Neural progenitor cell (in vitro differentiated cells): ENCODE measurements at places on chromosomes 5 and 9. TPM values are rescaled to one million over a fixed set of nuclear protein-coding genes. Genes with fewer than 3 reads are reported as not detected.
A peak's percentile ranks its signal among the peaks of the same experiment; 100 is the strongest.

ANKRD31 gene
- 0.74 and 0.75 TPM in 2 replicates for total RNA-seq

SPZ1 gene
- total RNA-seq, result not detected in 2 replicates

LPAR1 gene
- 30.3 and 36.0 TPM in 2 replicates for total RNA-seq

DNA sequence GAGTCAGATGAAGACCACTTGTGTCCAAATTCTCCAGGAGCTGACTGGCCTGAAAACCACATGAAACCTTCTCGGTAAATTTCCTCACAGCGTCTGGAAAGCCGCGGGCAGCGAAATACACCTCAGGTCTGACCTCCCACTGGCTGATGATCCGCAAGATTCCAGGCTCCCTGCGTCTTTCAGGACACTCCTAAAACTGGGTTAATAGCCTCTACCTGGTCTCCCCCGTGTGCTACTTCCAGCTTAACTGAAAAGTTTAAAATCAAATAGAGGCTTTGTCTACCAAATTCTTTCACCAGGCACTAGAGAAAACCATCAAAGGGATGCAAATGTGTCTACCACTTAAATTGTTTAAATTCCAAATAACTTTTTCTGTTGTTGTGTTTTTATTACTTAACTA is 312.6 kb downstream of the DRD1 start:
- no peak overlapping the region for H3K27ac ChIP-seq
- H3K4me3 ChIP-seq, result no peak overlapping the region
- peaks cover 3% of the 10 kb centered on the region for H3K27me3 ChIP-seq
- no peak for DNase-seq
- no peaks in the 10 kb centered on the region for H3K36me3 ChIP-seq

DNA sequence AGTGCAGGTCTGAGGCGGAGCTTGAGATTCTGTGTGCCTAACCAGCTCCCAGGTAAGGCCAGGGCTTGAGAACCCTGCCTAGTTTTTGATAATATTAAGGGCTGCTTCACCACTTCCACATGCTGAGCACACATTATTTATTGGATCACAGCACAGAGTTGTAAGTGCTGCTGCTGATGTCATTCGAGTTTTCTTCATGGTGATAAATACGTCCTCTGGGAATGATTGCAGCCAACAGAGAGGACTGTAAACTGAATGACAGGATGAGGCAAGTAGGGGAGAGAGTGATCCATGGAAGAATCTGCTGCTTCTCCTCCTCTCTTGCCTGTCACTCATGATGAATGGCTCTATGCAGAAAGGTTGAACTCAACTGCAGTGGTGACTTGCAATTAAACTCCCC is 77.9 kb upstream of the VPS13A start:
- no peaks in the 10 kb centered on the region for H3K36me3 ChIP-seq
- no peak overlapping the region for H3K27ac ChIP-seq
- no peaks in the 10 kb centered on the region for H3K4me1 ChIP-seq

DNA sequence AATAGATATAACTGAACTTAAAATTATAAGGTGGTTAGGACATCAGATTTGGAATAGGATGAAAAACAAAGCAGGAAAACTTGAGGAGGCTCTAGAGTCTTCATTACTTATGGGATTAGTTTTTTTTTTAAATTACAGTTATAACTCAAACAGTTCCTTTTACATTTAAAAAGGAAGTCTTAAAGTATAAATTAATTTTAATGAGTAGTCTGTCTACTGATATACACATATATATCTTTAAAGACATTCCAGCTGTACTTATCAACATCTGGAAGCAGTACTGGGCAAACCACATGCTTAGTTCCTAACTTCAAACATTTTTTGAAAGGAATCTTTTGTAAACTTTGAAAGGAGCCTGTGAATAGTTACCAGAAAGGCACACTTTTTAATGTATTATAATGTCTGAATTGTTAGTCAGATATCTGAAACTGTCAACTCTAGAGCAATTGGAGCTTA is 6.0 kb downstream of the ACTBL2 start:
- H3K27me3 ChIP-seq, result no peaks in the 10 kb centered on the region
- H3K36me3 ChIP-seq, result no peaks in the 10 kb centered on the region
- no peak overlapping the region for H3K27ac ChIP-seq
- no peak overlapping the region for H3K4me3 ChIP-seq
- H3K4me1 ChIP-seq, result no peaks in the 10 kb centered on the region

- no peak for DNase-seq
- no peaks in the 10 kb centered on the region for H3K4me1 ChIP-seq
- H3K36me3 ChIP-seq, result no peaks in the 10 kb centered on the region
- H3K27me3 ChIP-seq, result no peaks in the 10 kb centered on the region
- H3K4me3 ChIP-seq, result no peak overlapping the region
Observed at GRCh38 chr5:60826653-60827052, 17.4 kb downstream of the ELOVL7 start.

DNA sequence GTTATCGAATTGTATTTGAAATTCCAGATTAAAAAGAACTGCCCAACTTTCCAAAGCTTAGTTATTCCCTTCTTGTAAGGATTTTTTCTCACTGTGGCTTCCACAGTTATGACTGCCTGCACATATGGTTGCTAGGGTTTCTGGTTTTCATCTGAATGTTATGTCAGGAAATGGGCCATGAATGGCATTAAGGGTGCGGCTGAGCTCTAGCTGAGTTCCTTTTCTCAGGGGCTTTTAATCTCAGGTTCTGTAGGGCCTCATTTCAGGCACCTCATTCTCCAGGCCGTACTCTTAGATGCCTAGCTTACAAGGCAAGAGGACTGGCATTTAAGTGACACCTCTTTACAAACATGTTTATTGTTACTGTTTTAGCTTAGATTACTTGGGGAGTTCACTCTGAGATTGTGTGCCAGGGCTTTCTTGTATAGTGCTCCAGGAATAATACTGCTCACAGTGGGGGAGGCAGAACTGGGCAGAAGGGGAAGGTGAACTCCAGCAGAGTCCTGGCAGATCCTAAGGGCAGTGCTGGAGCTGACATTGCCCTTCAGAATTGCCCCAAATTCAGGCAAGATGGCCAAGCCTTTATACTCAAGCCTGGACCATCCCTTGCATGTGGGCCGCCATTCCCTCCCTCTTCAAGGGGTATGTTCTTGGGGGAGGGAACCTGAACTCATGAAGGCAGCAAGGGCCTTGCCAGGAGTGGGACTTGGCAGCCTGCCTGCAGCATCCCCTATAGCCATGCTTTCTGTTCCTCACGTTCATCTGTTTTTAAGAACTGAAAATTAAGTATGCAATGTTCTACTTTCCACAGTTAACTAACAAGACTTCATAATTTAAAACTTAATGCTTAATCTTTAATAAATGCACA is 111.5 kb downstream of the KDM4C start:
- no peaks in the 10 kb centered on the region for H3K27me3 ChIP-seq
- no peak overlapping the region for H3K27ac ChIP-seq
- no peaks in the 10 kb centered on the region for H3K4me1 ChIP-seq
- DNase-seq, result no peak
- no peak overlapping the region for H3K4me3 ChIP-seq
- no peaks in the 10 kb centered on the region for H3K36me3 ChIP-seq

DNA sequence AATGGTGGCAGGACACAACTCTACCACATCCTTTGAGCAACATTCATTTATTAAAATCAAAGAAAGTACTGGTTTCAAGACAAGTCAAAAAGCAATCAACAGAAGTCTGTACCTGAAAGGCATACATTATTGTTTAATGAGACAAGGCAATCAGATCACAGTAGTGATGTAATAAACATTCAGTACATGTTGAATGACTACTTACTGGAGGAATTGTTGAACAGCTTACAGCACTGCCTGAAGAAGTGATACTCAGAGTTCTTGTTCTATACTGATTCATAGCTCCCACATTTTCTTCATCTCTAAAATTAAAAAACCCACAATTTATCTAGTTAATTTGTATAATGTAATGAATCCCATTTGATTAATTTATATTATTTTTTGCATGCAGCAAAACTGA is 18.2 kb downstream of the RIOK2 start:
- no peaks in the 10 kb centered on the region for H3K4me1 ChIP-seq
- DNase-seq, result no peak
- H3K27me3 ChIP-seq, result no peaks in the 10 kb centered on the region

GRCh38 chr5:157913575-157913974 is 54.6 kb upstream of the CLINT1 start:
- peak overlapping the region; percentile 1 for H3K4me3 ChIP-seq
- H3K27ac ChIP-seq, result peak overlapping the region; percentile 43
- H3K27me3 ChIP-seq, result no peaks in the 10 kb centered on the region
- H3K4me1 ChIP-seq, result peaks cover 21% of the 10 kb centered on the region
- peak; percentile 82 for DNase-seq
- H3K36me3 ChIP-seq, result no peaks in the 10 kb centered on the region
